Umbilical cord (tissue), 2 donors: ENCODE measurements at places on chromosomes 1 and 21. TPM values are rescaled to one million over a fixed set of nuclear protein-coding genes. Genes with fewer than 3 reads are reported as not detected.

DNA sequence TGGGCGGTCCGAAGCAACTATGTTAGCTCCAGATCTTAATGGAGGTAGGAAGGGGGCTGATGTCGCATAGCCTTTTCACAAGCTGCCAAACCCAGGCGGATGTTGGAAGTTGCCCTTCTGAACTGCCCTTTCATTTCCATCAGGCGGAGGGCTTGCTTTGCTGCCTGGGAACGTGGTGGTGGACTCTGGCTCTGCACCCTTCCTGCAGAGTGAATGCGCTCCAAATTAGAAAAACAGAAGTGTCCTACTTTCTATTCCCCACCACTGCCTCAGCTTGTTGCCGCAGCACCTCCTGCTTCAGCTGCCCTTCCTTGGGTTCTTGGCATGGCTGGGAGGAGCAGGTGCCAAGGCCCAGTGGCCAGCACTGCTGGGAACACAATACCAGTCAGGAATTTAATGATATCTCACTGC lies 60.6 kb downstream of the AK4 start:
- no peak for DNase-seq

GRCh38 chr1:220696226-220696862 lies 6.2 kb downstream of the C1orf115 start:
- DNase-seq: no peak

- DNase-seq: no peak
Measured at GRCh38 chr1:44293761-44294315, 61.2 kb downstream of the ERI3 start.

The BCAN gene
- total RNA-seq: 9.1 TPM

The A3GALT2 gene
- not detected for total RNA-seq

DNA sequence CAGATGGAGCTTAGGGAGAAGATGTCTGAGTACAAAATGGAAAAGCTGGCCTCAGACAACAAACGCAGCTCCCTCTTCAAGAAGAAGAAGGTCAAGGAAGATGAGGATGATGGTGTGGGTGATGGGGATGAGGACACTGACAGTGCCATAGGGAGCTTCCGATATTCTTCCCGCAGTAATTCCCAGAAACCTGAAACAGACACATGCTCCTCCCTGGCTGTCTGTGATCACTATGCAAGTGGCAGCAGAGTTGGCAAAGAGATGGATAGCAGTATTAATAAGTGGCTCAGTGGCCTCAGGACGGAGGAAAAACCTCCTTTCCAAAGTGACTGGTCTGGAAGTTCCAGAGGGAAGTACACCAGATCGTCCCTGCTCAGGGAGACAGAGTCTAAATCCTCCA lies 33.8 kb downstream of the STYXL2 start:
- DNase-seq: no peak

The CDC7 gene
- 2.4 TPM for total RNA-seq

DNA sequence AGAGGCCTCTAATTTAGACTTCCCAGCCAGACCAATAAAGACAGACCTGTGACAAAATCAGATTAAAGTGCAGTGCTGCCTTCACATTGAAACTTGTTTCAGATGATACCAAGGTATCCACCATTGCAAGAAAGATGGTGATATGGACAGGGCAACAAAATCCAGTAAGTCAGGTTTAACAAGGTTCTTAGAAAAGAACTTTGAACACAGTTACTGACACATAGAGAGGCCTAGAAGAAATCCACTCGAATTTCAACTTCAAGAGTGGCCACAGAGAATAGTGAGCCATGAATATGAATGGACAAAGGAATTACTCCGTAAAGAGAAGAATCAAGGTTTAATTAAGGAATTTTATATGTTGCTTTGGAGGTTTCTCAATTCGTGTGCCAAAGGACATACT lies 230.4 kb downstream of the KCNT2 start:
- no peak for DNase-seq

The F3 gene
- total RNA-seq: 356 TPM

DNA sequence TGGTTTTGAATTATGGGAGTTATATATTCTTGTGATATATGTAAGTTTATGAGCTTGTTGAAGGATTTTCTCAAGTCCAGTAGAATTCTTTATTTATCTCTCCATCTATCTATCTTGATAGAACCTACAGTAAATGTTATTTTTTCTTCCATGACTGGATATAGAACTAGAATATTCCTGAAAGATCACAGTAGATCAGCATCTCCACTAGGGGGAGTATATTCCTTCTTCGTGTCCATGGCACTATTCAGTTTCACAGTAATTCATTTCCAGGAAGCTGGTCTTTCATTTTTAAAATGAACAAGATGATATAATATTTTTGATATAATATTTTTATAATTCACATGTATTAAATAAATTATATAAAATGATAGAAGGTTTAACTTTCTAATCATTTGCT lies 18.8 kb downstream of the TMPRSS15 start:
- DNase-seq: peak; percentile 5

The PCP4L1 gene
- 8.2 TPM for total RNA-seq

GRCh38 chr1:184903111-184903692 lies 71.1 kb downstream of the NIBAN1 start:
- no peak for DNase-seq

The MRPS14 gene
- 38.5 TPM for total RNA-seq

DNA sequence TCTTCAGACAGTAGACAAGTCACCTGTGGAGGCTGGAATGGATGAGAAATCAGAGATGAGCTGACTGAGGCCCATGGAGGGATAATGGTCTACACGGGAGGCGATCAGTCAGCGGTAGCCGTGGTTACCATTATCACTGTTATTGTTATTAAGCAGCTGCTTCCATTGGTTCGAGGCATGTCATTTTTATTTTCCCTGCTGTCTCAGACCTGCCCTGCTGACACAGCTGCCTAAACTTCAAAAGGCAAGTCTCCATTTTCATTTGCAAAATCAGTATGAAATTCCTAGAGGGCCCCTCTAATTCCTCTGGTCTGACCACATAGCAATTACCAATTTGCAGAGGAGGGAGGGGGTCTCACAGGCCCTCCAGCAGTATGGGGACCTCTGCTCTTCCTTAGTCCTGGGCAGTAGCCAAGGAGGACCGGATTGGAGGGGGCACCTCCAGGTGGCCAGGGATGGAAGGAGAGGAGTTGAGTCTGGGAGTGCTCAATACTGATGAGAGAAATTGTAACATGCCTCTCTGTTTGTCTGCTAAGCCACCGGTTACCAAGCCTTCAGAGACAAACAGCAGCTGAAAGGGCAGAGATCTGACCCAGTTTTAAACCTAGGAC lies 184.2 kb downstream of the TRABD2B start:
- no peak for DNase-seq

DNA sequence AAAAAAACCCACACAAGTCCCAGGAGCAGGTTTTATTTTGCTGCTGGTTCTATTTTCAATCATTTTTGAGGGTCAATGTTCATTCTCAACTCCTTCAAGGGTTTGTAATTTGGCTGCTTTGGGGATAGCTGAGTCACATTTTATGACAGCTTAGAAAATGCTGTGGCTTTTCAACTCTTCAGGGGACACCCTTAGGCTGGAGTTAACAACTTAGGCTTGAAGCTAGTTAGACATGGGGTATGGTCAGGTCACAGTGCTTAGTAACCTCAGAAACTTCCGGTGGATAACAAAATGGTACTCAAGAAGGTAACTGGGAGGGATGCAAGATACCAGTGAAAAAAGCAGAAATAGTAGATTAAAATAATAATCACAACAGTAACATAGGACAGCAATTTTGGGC lies 308.8 kb downstream of the HHIPL2 start:
- no peak for DNase-seq

- DNase-seq: no peak
Measured at GRCh38 chr1:201128962-201129361, 2.0 kb upstream of the ASCL5 start.

GRCh38 chr1:86421601-86422280 lies 2.2 kb upstream of the CLCA2 start:
- peak; percentile 16 for DNase-seq

DNA sequence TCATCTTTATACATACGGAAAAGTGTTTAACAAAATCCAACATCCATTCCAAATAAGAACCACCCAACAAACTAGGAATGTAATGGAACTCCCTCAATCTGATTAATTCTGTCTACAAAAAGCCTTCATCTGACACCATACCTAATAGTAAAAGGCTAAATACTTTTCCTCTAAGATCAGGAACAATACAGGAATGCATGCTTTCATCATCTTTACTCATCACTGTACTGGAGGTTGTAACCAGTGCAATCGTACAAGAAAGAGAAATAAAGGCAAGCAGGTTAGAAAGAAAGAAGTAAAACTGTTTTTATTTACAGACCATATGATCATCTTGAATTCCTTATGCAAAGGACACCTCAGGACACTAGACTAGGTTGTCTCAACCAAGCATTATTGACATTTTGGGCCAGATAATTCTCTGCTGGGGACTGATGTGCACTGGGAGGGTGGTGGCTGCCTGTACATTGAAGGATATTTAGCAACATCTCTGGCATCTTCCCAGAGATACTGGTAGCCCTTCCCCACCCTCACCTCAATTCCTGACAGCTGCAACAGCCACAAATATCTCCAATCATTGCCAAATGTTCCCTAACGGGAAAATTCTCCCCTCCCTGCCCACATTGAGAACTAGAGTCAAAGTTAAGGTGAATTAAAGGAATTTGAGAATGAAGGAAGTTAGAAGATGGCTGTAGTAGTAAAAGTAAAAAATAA lies 30.6 kb upstream of the INSL5 start:
- no peak for DNase-seq

The CREG1 gene
- total RNA-seq: 56.8 TPM

DNA sequence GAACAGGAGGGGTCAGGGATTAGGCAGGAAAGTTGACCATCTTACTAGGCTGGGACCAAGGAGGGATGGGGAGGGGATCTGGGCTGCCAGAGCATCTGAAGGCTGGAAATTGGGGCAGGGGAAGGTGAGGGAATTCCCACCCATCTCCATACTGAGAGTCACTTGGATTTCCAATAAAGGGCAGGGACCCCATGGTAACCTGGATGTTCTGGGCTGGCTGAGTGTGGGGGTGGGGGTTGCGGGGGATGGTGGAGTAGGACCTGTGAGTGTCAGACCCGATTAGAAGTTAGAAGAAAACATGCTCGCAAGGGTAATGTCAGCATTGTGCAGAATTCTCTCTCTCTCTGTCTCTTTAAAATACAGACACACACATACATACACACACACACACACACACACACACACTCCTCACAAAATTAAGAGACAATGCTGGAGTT lies 40.0 kb upstream of the EPS15 start:
- DNase-seq: no peak

GRCh38 chr1:210618369-210618768 lies 289.7 kb downstream of the HHAT start:
- no peak for DNase-seq

DNA sequence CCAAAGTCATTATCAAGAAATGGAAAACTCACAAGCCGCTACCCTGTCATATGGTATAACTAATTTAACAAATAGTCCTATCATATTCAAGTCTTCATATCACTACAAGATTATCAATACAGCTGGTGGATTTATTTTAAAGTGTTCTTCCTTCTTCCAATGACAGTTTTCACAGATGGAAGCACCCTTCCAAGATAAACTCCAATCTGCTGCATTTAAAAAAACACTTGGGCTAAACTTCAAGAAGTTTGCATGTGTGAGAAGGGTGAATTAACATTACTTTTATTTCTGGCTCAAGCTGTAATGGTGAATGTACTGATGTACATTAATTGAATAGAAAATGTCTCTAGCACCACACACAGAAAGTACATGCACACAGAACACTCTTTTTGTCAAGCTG lies 192.4 kb downstream of the DPYD start:
- no peak for DNase-seq

GRCh38 chr1:2875707-2876561 lies 74.4 kb upstream of the TTC34 start:
- peak; percentile 23 for DNase-seq

DNA sequence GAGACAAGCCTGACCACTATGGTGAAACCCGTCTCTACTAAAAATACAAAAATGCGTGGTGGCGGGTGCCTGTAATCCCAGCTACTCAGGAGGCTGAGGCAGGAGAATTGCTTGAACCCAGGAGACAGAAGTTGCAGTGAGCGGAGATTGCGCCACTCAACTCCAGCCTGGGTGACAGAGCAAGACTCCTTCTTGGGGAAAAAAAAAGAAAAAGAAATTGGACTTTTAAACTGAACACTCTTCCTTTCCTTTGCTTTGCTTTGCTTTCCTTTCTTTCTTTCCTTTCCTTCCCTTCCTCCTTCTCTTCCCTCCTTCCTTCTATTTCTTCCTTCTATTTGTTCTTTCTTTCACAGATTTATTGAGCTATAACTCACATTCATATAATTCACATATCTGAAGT lies 43.3 kb upstream of the PUM1 start:
- DNase-seq: no peak

The KCNN3 gene
- 1.9 TPM for total RNA-seq
